Kidney tubule cell (primary cell): ENCODE measurements at places on chromosomes 11 and 22.

GRCh38 chr11:80109031-80109430, 668.2 kb upstream of the TENM4 start:
- DNase-seq, result peak; percentile 52

- DNase-seq, result no peak
Observed at GRCh38 chr11:103528046-103528445, 418.8 kb downstream of the DYNC2H1 start.

- peak; percentile 15 for DNase-seq
Observed at GRCh38 chr22:17808693-17809403, 34.6 kb upstream of the BID start.

DNA sequence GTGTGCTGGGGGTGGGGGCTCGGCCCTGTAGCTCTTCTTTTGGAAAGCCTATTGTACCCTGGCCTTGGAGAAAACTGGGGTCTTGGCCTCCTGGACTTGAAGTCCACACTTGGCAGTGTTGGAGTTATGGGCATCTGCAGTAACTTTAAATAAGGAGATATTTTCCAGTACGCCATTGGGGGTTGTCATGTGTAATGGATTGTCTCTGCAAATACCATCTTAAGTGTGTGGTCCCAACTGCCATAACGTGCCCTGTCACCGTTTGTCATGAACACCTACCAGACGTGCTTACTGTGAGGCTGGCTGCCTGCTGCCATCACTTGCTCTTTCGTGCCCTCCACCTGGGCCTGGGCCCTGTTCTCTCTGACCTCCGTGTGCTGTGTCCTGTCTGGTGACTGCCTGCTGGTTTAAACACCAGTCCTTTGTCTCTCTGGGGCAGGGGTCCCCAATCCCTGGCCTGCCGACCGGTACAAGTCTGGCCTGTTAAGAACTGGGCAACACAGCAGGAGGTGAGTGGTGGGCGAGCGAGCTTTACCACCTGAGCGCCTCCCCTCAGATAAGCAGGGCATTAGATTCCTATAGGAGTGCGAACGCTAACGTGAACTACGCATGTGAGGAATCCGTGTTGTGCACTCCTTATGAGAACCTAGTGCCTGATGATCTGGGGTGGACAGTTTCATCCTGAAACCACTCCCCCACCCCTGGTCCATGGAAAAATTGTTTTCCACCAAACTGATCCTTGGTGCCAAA, 3.6 kb upstream of the ZDHHC8 start:
- no peak for DNase-seq

DNA sequence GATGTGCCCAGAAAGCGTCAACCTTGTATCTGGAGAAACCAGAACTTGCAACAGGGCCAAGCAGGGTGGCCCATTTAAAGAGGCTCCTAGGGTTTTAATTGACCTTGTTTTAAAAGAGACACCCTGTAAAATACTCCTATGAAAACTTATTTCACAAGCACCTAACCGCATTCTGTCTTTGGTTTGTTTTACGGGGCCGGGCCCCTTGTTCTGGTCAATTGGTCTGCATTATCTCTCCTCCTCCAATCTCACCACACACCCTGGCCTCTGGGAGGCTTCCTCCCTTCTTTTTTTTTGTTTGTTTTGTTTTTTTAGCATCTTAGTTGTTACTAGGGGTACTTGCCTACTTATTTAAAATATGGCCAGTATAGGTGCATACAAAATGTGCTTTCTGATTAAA, 4.7 kb downstream of the EHF start:
- no peak for DNase-seq

DNA sequence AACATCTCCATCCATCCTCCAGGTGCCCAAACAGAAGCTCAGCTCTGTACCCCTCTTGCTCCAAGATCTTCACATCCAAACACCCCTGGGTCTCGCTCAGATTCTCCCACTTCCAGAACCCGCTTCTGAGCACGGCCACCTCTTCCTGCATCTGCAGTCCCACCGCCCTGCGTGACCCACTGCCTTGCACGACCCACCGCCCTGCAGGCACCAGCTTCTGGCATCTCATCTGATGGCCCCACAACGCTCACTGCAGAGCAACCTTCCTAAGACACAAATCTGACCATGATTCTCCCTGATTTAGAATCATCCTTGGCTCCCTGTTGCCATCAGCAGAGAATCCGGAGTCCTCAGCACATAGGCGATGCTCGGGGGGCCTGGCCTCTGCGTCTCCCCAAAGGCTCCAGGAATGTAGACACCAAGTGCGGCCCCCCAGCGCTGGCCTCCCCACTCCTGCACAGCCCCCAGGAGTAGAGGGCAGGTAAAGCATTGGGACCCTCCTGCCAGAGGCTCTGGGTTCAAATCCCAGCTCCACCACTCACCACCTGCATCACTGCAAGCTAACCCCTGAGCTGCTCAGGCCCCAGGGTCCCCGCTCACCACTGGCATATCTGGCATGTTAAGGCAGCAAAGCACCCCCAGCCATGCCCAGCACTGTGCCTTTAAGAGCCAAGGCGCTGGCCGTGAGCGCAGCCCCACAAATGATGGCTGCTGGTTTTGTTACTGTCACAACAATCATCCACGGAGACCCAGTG, 459.3 kb downstream of the BRD1 start:
- DNase-seq, result no peak

DNA sequence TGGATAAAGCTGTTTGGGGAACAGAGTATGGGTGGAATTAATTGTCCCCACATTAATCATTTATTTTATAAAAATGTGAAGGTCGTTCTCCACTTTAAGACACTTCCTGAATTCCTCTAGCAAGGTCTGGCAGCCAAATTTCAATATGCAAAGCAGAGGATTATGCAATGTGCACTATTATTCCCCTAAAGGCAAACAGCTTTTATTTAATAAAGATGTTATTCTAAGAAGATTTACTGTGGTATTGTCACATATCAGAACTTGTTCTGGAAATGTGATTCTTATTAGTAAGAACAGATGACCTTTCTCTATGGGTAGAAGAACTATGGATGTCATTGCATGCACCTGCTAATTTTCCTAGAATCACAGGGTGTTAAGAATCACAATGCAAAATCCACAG, 1128.8 kb upstream of the CCDC90B start:
- DNase-seq, result no peak

DNA sequence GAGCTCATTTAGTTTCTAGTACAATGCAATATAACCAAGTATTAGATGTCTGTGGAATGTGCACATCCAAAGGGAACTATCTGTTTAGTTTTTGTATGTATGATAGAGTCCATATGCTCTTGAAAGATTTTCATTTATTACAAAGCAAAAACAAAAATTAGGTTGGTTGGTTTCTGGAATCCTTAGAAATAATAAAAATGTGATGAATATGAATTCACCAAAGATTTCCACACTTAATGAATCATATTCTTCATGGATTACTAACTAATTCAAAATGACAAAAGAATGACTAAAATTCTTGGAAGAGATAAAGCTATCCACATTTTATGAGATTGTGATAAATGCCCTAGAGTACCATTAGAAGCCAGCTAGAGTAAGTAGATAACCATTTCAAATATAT, 261.1 kb downstream of the SBF2 start:
- DNase-seq, result no peak

DNA sequence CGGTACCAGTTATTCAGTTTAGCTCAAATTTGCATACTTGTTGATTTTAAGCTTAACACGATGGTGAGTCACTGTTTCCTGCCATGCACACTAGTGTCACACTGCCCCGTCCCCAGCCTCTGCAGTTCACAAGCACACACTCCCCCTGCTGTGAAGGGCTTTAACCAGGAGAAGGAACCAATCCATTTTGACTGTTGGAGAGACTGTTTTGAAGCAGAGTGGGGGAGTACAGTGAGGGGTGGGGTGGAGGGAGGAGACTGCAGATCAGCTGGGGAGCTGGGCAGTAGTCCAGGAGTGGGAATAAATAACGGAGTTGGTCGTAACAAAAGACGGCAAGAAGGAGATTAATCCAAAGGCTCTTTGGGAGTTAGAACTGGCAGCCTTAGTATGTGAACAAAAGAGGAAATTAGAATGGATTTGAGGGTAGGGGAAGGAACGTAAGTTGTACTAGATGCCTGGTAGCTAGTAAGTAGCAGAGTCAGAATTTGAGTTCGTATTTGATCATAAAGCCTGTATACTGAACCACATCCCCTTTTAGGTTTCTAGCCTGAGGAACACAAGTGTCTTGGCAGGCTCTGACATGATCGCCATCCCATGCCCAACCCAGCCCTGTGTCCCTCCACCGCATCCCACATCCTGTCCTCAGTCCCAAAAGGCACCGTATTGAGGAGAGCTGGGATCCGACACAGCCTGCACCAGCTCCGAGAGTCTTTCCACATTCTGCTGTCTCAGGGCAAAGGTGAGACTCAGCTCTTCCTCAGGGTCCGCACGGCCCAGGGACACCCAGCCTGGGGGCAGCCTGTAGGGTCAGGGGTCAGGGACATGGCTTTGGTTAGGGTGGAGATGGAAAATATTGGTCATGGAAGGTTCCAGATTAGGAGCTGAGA, 862 bp downstream of the TPP1 start:
- DNase-seq, result peak; percentile 42

DNA sequence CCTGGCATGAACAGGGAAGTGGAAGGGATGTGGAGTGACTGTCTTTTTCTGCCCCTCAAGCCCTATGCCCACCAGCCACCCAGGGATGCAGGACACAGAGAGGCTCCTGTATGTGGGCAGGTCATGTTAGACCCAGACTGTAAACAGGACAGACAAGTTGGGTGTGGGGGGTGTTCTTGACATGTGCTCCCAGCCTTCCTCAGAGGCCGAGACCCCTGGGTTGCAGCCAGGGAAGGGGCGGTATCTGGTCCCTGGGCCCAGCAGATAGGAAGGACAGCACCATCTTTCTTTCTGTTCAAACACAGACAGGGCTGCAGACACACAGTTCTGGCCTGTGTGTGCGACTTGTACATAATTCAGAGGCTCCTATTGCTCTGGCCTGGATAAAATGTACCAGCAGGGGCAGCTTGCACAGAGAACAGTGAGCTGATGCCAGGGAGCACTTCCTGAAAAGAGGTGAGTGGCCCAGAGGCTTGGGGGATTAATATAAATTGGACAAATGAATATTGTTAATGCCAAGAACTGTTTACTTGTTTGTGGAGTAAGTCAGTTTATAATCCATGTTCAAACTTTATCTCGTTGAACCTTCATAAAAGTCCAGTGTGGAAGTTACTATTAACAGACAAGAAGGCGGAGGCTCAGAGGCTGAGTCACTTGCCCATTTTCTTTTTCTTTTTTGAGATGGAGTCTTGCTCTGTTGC, 16.6 kb downstream of the GDPD5 start:
- DNase-seq, result no peak

DNA sequence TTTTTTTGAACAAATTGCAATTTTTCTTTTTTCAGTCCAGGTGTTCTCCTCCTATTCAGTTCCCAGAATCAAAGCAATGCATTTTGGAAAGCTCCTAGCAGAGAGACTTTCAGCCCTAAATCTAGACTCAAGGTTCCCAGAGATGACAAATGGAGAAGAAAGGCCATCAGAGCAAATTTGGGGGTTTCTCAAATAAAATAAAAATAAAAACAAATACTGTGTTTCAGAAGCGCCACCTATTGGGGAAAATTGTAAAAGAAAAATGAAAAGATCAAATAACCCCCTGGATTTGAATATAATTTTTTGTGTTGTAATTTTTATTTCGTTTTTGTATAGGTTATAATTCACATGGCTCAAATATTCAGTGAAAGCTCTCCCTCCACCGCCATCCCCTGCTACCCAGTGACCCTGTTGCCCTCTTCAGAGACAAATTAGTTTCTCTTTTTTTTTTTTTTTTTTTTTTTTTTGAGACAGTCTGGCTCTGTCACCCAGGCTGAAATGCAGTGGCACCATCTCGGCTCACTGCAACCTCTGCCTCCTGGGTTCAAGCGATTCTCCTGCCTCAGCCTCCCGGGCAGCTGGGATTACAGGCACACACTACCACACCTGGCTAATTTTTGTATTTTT, 6.2 kb upstream of the UBE4A start:
- peak; percentile 20 for DNase-seq

- DNase-seq, result no peak
Observed at GRCh38 chr11:63847363-63847762, 8.5 kb downstream of the MARK2 start.

GRCh38 chr11:121563003-121563402, 110.2 kb upstream of the SORL1-AS1 start:
- no peak for DNase-seq

DNA sequence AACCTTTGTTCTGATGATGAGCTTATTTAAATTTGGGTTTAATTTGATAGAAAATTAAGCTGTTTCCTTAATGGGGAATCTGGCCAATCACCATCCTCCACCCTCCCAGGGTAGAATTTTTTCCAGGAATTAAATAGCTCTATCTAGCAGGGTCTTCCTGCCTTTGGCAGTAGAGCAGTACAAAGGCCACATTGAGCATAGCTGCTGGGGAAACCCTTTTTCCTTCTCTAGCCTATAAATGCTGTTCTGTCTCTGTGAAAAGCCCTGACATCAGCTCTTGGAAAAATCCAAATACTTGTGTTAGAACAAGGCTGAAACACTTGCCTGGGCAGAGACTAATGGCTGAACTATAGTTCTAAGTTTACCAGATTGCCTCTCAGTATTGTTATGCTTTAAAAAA, 55.1 kb downstream of the ARHGEF12 start:
- DNase-seq, result peak; percentile 19

- no peak for DNase-seq
Observed at GRCh38 chr11:74681686-74682651, 49.3 kb downstream of the CHRDL2 start.

DNA sequence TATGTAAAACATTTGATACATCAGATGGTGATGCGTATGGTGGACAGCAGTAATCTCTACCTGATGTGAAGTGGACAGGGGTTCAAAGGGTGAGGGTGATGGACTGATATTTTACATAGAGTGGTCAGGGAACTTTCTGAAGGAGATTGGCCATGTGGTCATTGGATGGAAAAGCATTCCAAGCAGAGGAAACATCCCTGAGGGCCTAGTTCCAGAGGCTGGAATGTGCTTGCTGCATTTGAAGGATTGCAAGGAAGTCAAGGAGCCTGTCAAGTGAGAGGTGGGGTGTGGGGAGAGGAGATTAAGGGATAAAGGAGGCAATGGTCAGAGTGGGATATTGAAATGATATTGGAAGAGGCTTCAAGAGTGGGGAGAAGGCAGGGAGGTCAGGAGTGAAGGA, 151.9 kb upstream of the NTM start:
- DNase-seq, result no peak

- DNase-seq, result peak; percentile 67
Observed at GRCh38 chr11:36512016-36512415, 1.9 kb upstream of the TRAF6 start.

DNA sequence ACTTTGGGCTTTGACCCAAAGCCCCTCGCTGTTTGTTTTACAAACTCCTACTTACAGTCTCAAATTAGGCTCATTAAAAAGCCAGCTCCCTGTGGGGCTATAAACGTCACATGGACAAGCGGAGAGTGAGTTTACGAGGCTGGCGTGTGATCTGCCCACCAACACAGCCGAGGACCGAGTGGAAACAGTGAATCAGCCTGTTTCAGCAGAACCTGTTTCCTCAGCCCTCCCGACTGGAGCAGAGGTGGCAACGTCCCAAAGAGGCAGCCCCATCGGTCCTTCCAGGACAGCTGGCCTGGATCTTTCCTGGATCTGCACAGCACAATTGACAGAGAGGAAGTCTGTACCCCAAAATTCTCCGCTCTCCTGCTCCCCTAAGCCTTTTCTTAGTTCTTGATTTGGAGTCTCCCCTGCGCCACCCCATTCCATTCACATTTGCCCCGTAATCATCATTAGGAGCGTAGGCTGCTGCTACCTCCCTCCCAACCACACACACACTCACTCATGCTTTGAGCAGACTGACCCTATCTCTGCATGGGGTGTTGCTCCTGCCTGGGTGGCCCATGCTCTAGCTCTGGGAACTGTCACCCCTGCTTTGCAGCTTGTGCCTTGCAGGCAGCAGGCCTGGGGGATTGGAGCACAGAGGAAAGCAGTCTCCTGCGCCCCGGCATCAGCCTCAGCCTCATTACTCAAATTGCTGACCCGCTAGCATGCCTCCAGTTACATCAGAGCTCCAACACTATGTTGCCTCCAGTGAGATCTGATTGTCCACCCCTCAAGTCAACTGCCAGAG, 117.8 kb downstream of the NAT10 start:
- peak; percentile 54 for DNase-seq
